HL-60 (cell line): ENCODE measurements at places on chromosomes 12 and 14.

GRCh38 chr12:10163084-10163483 lies 8.8 kb downstream of the OLR1 start:
- no peak for DNase-seq

DNA sequence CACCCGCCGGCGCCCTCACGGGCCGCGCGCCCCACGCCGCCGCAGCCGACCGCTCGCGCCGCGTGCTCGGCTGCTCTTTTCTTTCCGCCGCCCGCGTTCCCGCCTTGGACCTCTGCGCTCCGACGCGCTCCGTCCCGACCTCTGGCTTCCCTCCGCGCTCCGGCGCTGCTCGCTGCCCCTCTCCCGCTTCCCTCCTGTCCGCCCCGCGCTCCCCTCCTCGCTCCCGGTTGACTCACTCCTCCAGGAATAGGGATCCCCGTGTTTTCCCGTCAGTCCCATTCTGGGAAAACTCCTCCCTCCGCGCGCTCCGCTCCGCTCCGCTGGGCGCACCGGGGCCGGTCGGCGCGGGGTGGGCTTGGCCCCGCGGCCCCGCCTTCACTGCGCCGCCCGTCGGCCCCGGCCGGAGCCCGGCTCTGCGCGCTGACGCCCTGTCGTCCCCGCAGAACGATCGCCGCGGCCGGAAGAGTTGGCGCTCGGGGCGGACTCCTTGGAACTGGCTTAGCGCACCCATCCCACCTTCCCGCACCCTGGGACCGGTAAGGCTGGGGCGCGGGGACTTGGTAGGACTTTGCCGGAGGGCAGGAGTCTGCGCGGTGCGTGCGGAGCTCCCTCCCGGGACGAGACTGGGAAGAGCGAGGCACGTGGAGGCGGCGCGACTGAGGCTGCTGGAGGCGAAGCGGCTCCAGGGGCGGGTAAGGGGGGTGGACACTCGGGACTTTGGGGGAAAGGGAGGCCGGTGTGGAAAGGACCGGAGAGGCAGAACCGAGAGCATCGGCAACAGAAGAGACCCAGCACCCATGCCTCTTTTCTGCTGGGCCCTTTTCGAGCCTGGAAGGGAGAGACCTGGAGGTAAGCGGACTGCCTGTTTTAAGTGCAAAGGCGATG lies 550 bp downstream of the TEAD4 start:
- no peak for DNase-seq

DNA sequence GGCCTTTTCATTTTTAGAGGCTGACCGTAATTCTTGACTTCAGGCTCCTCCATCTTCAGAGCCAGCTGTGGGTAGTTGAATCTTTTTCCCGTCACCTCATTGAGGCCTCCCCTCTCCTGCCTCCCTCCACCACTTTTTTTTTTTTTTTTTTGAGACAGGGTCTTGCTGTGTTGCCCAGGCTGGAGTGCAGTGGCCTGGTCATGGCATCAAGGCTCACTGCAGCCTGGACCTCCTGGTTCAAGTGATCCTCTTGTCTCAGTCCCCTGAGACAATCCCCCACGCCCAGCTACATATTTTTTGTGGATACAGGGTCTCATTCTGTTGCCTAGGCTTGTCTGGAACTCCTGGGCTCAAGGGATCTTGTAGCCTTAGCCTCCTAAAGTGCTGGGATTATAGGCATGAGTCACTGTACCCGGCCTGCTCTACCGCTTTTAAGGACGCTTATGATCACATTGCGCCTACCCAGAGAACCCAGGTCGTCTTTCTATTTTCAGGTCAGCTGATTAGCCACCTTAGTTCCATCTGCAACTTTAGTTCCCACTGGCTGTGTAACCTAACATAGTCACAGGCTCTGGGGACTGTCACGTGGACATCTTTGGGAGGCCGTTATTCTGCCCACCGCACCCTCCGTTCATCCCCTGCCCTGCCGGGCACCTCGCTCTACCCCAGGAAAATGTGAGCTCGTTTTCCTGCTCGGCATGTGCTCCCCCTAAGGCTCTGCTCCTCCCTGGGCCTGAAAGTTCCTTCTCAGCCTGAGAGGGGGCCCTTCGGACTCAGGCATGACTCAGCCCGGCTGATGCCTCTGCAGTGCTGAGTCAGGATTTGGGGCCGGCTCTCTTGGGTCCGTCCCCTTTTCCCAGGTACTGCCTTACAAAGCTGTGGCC lies 13.4 kb downstream of the TNFAIP2 start:
- DNase-seq, result peak; percentile 20

GRCh38 chr14:28542040-28542439 lies 224.5 kb upstream of the FOXG1 start:
- no peak for DNase-seq

GRCh38 chr12:1844223-1844622 lies 23.9 kb downstream of the LRTM2 start:
- DNase-seq, result no peak

DNA sequence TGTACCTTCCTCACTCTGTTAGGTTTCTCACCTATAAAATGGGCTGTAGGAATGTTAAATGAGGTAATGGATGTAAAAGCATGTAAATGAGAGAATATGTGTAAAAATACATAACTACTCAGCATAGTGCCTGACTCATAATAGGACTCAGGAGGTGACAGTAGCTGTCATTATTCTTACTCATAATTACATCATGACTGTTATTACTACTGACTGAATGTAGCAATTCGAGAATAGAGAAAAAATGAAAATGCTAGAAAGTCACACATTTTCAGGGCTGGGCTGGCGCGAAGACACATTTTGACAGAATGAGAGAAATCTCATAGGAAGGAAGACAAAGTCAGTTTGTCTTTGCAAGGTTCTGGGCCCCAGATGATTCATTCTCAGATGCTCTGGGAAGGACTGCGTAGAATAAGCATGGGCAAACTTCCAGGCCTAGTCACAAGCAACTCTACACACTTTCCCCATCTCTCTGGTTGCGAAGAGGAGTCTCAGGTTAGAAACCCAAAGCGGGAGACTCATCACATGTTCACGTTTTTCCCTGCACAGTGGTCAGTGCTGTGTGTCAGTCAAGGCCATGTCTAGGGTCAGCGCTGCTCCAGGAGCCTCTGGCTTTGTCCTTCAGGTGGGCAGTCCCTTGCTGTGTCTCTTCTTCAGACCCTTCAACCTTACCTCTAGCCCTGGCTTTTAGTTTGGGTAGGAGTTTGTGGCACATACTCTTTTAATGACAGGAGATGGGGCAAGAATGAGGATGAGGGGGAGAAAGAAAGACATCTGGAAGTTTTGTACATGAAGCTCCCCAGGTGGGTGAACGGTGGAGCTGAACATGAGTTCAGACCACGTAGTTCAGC lies 8.4 kb downstream of the GPRC5A start:
- DNase-seq, result no peak

DNA sequence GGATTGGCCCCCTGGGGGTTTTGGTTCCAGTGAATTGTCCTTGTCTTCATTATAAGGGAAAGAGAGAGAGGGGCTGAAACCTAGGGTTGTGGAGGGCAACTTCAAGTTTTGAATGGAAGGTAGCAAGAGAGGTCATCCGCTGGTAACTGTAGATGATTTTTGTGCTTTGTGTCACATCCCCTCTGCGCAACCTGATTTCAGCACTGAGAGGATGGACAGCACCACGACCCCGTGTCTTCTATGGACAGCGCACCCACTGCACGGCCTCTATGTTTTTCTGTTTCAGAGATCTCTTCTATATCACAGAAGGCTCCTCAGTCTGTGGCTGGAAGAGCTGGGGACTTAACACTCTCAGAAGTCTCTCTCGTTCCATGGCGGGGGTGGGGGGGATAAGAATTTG lies 127.0 kb upstream of the RPH3A start:
- no peak for DNase-seq

GRCh38 chr12:69068448-69068847 lies 135.5 kb upstream of the CPM start:
- DNase-seq, result no peak

DNA sequence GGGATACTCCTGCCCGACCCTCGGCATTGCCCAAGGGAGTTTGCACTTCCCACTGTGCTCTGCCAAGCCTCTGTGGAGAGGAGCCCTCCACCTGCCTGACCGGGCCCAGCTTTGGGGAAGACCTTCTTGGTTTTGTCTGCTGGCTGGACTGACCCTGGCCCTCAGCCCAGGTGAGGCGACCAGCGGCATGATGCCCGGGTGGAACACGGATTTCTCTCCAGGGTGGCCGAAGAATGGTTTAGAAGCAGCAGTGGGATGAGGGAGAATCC lies 15.6 kb downstream of the ZBTB42 start:
- no peak for DNase-seq

DNA sequence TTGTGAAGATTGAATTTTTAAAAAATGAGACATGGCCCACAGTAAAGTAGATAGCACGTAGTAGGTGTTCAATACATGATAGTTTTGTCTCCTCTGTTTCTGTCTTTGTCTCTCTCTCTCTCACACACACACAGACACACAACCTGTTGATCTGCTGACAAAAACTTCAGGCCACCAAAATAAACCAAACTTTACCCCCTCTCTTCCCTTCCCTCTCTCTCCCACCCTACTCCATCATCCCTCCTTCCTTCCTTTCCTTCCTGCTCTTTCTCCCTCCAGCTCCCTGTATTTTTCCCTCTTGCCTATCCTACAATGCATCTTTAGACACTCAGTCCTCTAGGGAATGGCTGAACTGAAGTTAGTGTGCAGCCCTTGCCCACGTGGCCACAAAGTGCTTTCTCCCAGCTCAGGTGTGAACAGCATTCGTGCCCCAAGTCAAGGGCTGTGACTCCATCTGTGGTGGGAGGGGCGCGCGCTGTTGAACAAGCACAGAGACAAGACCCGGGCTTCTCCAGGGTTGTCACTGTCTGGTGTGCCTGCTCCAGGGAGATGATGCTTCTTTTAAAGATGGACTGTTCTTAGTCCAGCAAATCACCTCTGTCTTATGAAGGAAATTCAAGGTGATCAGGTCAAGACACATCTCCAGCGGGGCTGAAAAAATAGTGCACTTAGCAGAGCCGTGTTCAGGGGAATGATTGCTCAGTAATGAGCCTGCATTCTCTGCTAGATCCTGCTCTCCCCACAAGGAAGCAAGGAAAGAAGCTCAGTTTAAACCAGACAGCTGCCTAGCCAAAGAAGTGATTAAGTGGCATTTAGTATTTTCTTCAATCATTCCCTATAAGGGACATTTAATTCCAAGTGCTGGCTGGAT lies 75.3 kb downstream of the WSCD2 start:
- DNase-seq, result no peak

DNA sequence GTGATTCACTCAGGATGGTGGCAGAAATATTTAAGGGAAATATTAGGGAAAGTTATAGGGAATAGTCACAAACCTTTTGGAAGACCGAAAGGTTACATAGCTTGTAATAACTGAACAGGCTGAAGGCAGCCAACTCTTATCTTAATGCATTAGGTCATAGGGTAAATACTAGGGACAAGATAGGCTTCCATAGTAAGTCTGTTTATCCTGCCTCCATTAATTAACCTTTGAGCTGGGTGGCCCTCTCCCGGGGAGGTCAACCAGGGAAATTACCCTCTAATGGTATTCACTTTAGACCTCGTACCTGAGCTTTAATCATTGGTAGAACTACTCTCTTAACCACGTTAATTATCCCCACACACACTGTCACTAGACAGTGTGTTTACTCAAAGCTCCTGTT lies 981.8 kb downstream of the SLC16A7 start:
- no peak for DNase-seq

GRCh38 chr14:84323978-84324377 lies 1206.0 kb upstream of the FLRT2 start:
- peak; percentile 12 for DNase-seq

DNA sequence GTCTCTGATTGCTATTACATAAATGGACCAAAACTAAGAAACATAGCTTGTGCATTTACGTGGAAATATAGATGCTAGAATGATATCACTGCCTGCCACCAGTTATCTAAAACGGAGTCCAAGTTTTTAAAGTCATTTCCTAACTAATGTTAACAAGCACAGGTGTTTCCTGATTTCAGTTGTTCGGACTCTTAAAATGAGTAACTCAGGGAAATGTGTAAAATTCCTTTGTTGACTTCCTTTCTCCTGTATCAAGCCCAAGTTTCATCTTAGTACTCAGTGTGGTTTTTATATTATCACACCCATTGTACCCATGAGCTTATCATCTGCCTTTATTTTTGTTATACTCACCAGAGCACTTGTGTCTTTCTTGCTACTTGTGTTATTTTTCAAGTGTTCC lies 13.2 kb upstream of the PRKCH start:
- no peak for DNase-seq

DNA sequence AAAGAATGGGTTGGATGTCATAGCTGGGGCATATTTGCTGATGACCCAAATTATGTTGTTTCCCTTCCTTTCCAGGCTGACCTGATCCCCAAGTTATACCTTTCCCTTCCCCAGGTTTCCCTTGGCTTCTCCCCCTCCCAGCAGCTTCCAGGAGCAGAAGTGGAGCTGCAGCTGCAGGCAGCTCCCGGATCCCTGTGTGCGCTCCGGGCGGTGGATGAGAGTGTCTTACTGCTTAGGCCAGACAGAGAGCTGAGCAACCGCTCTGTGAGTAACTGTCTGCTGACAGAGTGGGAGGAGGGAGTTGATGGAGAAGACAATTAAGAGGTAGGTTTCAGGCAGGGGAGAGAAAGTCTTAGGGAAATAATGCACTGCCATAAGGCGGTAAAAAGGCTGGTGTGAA lies 25.0 kb downstream of the A2ML1 start:
- DNase-seq, result no peak

DNA sequence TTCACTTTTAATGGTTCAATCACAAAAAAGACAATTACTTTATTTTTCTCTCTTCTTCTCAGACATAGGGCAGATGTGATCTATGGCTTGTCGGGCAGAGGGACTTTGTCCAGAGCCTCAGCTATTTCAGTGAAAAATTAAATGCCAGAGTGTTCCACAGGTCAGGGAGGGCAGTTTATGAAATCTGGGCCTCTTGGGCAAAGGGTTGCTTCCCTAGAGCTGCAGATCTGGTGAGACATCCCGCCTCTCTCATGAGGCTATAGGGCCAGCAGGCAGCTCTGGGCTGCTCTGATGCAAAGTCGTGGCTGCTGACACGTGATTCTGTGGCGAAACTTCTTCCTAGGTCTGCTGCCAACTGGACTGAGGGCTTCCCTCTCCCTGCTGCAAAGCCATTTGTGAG lies 6.0 kb downstream of the CLMN start:
- peak; percentile 85 for DNase-seq
